Body of pancreas (tissue), 4 donors: ENCODE measurements at places on chromosomes 1 and 21. TPM values are rescaled to one million over a fixed set of nuclear protein-coding genes. Genes with fewer than 3 reads are reported as not detected.

Gene OR2T11
- total RNA-seq, result 0.26 TPM

Gene IQCC
- total RNA-seq, result 1.8 TPM

Gene LCE3D
- total RNA-seq, result not detected

Gene S100A2
- not detected for total RNA-seq

Gene NOTCH2
- 39.6 TPM for total RNA-seq

Gene CCDC185
- not detected for total RNA-seq

Gene CFAP45
- not detected for total RNA-seq

Gene RBM11
- total RNA-seq, result not detected

Gene RHD
- total RNA-seq, result not detected

Gene CELA3B
- total RNA-seq, result 27,120 TPM

Gene KRTAP13-2
- total RNA-seq, result not detected

Gene PLEKHN1
- total RNA-seq, result not detected

Gene TTC34
- 0.52 TPM for total RNA-seq

Gene MPL
- total RNA-seq, result not detected

Gene FAM72B
- not detected for total RNA-seq

Gene LRRC71
- total RNA-seq, result not detected

Gene C1orf210
- 11.7 TPM for total RNA-seq

Gene METTL13
- 13.5 TPM for total RNA-seq

Gene TESK2
- 3.6 TPM for total RNA-seq

Gene CD34
- 14.8 TPM for total RNA-seq

Gene VAMP4
- total RNA-seq, result 8.8 TPM

Gene FCER1G
- total RNA-seq, result 27.0 TPM

Gene GJB3
- 0.52 TPM for total RNA-seq

Gene FCRL1
- total RNA-seq, result not detected

Gene TIAM1
- total RNA-seq, result 3.6 TPM

Gene GUCA2A
- total RNA-seq, result not detected

Gene ATG4C
- 2.3 TPM for total RNA-seq

Gene COX20
- 35.3 TPM for total RNA-seq

Gene PLCH2
- 5.7 TPM for total RNA-seq

Gene AMY2A
- 10,829 TPM for total RNA-seq

Gene S100A1
- total RNA-seq, result 7.3 TPM

Gene APCS
- 4.2 TPM for total RNA-seq

Gene MPZ
- total RNA-seq, result 6.6 TPM

Gene RCSD1
- 5.6 TPM for total RNA-seq

Gene RUNX1
- 4.9 TPM for total RNA-seq

Gene GBP4
- total RNA-seq, result 0.66 TPM

Gene STMN1
- total RNA-seq, result 6.3 TPM

Gene ASTN1
- 0.66 TPM for total RNA-seq

Gene PIGR
- total RNA-seq, result 45.1 TPM

Gene OR2T1
- total RNA-seq, result not detected

Gene PDZK1
- 7.8 TPM for total RNA-seq

Gene CHI3L1
- total RNA-seq, result 8.2 TPM

Gene PTCH2
- 0.26 TPM for total RNA-seq

Gene NDUFS2
- 67.2 TPM for total RNA-seq

Gene SARS1
- total RNA-seq, result 65.3 TPM

Gene VHLL
- total RNA-seq, result not detected

Gene SLC1A7
- total RNA-seq, result not detected

Gene CLDN19
- not detected for total RNA-seq

Gene SPATA6
- 5.3 TPM for total RNA-seq

Gene VPS72
- 6.9 TPM for total RNA-seq

Gene OR2L3
- total RNA-seq, result not detected

Gene ERVH48-1
- total RNA-seq, result 0.52 TPM

Gene RBM8A
- 47.2 TPM for total RNA-seq

Gene INKA2
- not detected for total RNA-seq
